ENCODE measurements at places on chromosomes 3 and 15.

DNA sequence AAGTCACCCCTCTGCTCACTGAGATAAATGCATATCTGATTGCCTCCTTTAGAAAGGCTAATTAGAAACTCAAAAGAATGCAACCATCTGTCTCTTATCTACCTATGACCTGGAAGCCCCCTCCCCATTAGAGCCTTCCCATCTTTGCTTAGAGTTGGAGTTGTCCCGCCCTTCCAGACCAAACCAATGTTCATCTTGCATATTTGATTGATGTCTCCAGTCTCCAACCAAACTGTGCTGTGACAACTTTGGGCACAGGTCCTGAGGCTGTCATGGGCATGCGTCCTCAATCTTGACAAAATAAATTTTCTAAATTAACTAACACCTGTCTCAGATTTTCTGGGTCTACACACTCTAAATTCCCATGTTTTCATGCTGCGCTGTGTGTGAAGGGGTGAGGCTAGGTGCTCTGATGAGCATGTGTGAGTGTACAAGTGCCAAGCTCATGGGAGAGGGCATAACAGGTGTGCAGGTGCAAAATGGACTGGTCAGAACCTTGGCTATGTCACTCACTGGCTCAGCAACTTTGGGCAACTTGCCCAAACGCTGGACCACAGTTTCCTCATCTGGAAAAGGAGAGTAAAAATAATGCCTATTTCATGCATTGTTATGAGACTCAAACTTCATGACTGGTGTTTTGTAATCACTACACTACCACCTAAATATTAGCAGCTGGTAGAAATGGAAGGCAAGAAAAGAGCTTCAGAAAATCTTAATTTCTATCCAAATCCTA lies 7.2 kb downstream of the DAPK2 start:
- no peak for DNase-seq

- no peak for DNase-seq
Measured at GRCh38 chr15:101609742-101610610, 42.2 kb downstream of the TM2D3 start.

GRCh38 chr3:162143180-162143579 lies 646.6 kb downstream of the OTOL1 start:
- DNase-seq, result no peak

- DNase-seq, result no peak
Measured at GRCh38 chr3:12458901-12459300, 25.4 kb upstream of the TSEN2 start.

DNA sequence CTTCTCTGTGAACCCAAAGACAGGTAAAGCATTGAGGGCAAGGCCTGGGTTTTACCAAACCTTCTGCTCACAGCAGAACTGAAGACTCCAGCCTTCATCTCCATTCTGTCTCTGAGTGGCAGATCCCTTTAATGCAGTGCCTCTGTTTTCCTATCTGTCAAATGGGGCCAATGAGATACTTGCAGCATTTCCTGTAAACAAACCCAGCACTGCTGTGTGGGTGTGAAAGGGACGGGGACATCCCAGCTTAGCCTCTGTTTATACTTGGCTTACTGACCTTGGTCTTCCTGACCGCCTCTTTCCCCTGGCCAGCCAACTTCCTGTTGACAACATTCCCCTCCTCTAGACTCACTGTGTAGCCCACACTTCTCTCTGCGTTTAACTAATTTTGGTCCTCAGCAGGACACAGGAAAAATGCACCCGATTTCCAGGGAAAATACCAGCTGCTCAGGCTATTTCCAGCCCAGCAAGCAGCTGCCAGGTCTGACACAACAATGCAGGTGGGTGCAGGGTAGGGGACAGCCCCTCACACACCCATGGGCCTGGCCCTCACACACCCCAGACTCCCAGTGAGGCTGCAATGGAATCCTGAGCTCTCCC lies 105.9 kb upstream of the HERC1 start:
- DNase-seq, result no peak

- DNase-seq, result no peak
Measured at GRCh38 chr3:119589102-119589773, 8.4 kb upstream of the PLA1A start.

DNA sequence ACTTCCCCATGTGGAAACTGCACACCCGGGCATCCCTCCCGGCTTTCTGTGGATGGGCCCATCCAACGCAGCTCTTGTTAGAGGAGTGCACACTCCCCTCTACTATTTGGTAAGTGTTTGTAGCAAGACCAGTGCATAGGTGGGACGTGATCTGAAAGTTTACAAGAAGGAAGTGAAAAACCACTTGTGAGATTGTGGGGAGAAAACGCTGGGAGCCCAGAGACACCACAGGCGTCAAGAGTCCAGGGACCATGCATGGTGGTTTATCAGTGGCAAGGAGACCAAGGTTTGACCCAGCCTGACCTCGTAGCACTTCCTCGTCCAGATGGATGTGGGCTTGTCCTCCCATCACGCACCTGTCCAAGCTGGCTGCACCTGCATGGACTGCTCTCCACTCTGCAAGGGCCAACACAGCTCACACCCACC lies 51.6 kb downstream of the ATP10A start:
- no peak for DNase-seq

DNA sequence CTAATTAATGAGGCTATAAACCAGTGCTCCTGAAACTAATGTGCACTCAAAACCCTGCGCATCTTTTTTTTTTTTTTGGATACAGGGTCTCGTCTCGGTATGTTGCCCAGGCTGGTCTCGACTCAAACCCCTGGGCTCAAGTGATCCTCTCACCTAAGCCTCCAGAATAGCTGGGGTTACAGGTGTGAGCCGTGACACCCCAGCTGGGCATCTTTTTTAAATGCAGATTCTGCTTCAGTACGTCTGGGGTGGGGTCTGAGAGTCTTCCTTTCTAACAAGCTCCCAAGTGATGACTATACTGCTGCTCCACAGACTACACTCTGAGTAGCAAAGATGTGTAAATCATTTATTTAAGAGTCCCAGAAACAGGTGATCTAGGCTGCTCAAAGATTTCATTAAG lies 73.0 kb downstream of the BFSP2 start:
- no peak for DNase-seq

DNA sequence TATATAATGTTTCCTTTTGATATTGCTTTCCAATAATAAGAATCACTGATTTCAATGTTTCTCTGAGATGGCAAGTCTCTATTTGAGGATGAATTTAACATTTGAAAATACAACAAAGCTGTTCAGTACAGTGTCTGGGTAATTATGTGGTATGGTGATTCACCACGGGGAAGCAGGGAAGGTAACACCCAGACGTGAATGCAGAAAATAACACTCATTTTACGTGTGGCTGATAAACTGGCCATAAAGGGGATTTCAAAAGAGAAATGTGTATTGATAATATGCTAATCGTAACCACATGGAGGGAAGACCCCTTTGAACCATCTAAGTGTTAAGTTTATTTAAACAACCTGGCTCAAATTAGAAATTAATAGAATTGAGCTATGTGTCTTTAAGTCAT lies 344.6 kb downstream of the GRM7 start:
- DNase-seq, result no peak

GRCh38 chr3:112464264-112464663 lies 35.0 kb downstream of the BTLA start:
- no peak for DNase-seq

- DNase-seq, result no peak
Measured at GRCh38 chr3:89649431-89649830, 542.0 kb downstream of the EPHA3 start.

DNA sequence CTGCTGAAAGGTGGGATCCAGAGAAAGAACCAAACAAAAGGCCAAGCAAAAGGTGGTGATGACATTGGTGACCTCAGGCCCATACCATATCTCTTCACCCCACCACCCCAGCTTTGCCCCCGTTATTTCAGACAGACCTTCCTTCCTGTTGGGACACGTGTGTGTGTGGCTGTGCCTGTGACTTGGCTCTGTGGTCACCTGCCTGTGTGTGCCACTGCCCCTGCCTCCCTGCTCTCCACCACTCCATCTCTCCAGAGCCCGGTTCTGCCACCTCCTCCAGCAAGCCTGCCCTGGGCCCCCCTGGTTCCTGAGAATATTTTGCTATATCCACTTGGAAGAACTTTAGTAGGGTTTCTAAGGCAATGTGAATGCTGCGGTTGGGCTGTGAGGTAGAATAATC lies 28.6 kb upstream of the TLE3 start:
- no peak for DNase-seq

DNA sequence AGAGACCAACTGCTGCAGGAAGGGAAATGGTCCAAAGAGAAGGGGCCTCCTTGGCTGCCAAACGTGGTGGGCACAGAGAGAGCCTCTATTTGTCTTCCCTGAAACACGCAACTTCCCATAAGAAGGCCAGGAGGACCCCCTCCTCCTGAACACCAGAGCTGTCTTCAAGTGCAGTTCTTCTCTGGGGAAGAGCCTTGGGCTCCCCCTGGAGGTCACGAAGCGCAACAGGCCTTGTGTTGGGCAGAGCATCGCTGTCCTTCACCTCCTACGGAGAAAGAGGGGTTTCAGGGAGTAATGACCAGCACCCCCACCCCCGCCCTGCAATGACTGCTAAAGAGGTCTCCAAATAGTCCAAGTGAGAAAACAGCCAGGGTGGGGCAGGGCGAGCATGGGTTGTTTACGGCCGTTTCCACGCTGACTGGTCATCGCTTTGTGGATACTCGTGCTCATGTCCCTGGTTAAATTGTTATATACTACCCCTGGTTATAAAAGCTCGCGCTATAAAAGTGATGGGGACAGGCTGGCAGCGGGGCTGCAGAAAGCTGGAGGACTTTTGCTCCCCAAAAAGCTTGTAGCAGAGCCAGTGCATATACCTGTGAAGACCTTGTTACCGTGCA lies 397.5 kb upstream of the ATP10A start:
- DNase-seq, result peak; percentile 74

GRCh38 chr3:71064956-71065763 lies 518.4 kb downstream of the FOXP1 start:
- DNase-seq, result peak; percentile 90

DNA sequence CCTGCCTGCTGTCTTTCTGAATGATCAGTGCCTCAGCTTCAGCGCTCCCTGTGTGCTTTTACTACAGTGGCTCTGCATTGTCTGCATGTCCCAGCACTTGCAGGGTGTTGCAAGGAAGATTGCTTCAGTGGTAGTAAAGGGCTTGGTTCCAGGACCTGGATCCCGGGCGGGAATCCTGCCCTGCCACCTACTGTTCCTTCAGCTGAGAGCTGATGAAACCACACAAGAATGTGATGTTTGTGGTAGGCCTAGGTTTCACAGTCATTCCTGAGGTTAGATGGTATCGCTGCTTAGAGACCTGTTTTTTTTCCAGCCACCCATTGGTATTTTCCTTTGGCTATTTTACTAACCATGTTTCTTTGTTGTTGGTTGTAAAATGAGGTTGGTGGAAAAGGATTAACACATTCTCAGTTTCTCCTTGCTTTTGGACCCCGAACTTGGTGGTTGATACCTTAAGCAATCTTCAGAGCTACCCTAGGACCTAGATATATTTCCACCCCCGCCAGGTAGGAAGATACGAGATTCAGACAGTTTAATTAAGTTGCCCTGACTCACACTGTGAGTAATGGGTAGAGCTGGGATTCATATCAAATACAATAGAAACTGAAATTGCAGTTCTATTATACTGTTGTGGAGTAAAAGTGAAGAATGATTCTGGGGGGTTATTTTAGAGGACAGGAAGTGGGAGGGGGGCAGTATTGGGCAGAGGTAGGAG lies 11.4 kb downstream of the GPR87 start:
- no peak for DNase-seq

Measured in retina (tissue), 1 donor.